Panc1 (cell line): ENCODE measurements at places on chromosomes 3 and 15. TPM values are rescaled to one million over a fixed set of nuclear protein-coding genes. Genes with fewer than 3 reads are reported as not detected.

DNA sequence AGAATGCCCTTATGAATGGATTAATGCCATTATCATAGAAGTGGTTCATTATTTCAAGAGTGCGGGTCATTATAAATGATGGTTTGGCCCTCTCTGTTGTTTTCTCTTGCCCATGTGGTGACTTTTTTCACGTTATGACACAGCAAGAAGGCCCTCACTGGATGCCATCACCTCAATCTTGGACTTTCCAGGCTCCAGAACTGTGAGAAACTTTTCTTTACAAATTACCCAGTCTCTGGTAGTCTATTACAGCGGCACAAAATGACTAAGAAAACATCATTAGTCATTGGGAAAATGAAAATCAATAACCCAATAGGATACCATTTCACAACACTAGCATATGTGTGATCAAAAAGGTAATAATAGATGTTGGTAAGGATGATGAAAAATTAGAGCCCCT, 119.0 kb upstream of the LPP start:
- DNase-seq = no peak

The CNTN3 gene
- total RNA-seq = not detected

The UBAP1L gene
- total RNA-seq = 1.7 TPM

The RAB6B gene
- 49.2 TPM for total RNA-seq

The PARP15 gene
- 0.21 TPM for total RNA-seq

DNA sequence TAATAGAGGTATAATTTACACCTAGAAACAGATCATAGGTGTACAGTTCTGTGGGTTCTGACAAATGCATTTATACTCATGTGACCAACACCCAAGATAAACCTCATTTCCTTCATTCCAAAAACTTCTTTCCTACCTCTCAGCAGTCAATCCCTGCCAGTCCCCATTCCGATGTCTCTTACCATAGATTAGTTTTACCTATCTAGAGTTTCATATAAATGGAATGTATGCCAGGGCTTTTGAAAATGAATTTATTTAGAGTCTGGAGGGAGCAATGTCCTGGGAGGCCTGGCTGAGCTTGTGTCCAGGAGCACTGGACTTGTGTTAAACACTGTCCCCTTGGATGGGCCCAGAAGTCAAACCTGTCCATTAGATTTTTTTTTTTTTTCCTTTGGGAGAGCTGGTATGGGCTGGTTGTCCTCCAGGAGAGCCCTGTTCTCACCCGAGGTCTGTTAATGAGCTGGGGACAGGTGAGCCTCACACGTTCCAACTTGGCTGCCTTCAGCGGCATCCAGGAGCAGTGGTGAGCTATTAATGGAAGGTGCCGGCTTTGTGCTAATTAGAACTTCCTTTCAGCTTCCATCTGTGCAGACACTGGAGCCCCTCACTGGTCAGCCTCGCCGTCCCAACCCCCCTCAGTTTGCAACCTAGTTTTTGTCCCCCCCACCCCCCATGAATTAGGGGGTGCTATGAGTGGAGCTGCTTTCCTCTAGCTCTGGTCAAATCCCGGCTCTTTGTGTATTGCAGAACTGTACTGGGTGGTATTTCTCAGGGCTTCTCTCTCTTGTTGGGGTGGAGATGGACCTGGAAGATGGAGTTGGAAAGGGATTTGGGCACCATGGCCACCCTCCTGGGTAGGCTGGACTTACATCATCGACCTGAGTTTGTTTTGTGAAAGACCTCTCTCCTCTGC, 40.7 kb upstream of the POLG start:
- no peak for DNase-seq
